ENCODE measurements at places on chromosomes 3 and 15. TPM values are rescaled to one million over a fixed set of nuclear protein-coding genes. Genes with fewer than 3 reads are reported as not detected.

GRCh38 chr15:69854521-69855181 is 243.1 kb downstream of the TLE3 start:
- peaks cover 15% of the 10 kb centered on the region for H3K4me1 ChIP-seq
- no peaks in the 10 kb centered on the region for H3K36me3 ChIP-seq
- no peak overlapping the region for H3K27ac ChIP-seq
- H3K27me3 ChIP-seq = no peaks in the 10 kb centered on the region

- peaks cover 56% of the 10 kb centered on the region for H3K27me3 ChIP-seq
- H3K27ac ChIP-seq = no peak overlapping the region
- H3K4me3 ChIP-seq = no peak overlapping the region
- peaks cover 4% of the 10 kb centered on the region for H3K4me1 ChIP-seq
- DNase-seq = no peak
These were observed 215.3 kb downstream of the MEIS2 start for GRCh38 chr15:36884936-36885635.

DNA sequence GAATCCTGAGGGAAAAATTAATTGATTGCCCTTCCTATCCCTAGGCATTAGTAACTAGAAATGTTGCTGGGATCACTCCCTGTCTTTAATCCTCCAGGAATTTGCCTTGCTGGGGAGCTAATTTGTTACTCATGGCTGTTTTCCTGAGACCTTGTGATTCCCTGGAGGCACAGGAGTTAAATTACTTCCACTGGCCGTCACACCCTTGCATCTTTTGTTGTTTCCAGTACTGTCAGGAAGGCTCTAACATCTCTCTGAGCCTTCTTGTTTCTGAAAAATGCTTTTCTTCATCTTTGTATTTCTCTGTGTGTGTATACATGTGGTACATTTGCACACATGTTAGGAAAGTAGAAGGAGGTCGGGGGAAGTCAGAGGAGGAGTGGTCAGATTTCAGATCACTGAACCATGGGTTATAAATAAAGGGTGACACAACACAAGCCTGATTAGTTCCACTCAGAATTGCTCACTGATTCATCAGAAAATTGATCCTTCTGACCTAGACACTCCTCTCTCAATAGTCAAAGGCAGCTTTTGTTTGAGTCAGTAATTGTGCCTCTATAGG is 23.5 kb upstream of the LRRFIP2 start:
- no peak for DNase-seq
- no peak overlapping the region for H3K27ac ChIP-seq
- H3K4me3 ChIP-seq = no peak overlapping the region
- H3K4me1 ChIP-seq = no peaks in the 10 kb centered on the region
- no peaks in the 10 kb centered on the region for H3K36me3 ChIP-seq

- no peaks in the 10 kb centered on the region for H3K36me3 ChIP-seq
- peaks cover 21% of the 10 kb centered on the region for H3K4me1 ChIP-seq
- no peak for DNase-seq
These were observed 143.0 kb downstream of the LPP start for GRCh38 chr3:188296761-188297612.

GRCh38 chr3:171200750-171201088 is 174.2 kb upstream of the SLC2A2 start:
- H3K36me3 ChIP-seq = peaks cover 3% of the 10 kb centered on the region
- no peak overlapping the region for H3K27ac ChIP-seq
- no peaks in the 10 kb centered on the region for H3K27me3 ChIP-seq
- no peak for DNase-seq

OCA2 gene
- not detected for total RNA-seq

BSN gene
- 0.06 TPM for total RNA-seq

All from CD4-positive, alpha-beta memory T cell (primary cell).